ENCODE measurements at places on chromosomes 2 and 18.

- DNase-seq = no peak
Measured at GRCh38 chr2:134173338-134174016, 80.4 kb upstream of the MGAT5 start.

- DNase-seq = no peak
Measured at GRCh38 chr2:7024261-7024660, 107.0 kb downstream of the RNF144A start.

DNA sequence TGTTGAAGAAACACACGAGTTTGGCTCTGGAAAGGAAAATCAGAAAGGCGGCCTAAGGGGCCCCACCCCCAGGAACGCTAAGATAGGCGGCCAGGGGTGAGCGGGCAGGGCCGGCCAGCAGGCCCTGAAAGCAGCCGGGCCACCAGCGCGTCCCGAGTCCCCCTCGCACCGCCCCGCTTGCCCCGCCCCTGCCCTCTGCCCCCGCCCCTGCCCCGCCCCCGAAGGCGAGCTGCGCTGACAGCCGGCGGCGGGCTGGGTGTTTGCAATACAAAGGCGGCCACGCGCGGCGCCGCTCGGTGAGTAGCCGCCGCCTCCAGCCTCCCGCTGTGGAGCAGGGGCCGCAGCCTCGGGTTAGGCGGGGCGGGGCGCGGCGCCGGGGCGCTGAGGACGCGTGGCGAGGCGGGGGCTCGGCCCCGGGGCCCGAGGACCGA, at the start of gene LPIN1:
LPIN1 (plus strand) TSS at position 257 of the 431 bp plus-strand sequence. CDS start 18,910 bp downstream, outside the sequence.
- peak; percentile 81 for DNase-seq

DNA sequence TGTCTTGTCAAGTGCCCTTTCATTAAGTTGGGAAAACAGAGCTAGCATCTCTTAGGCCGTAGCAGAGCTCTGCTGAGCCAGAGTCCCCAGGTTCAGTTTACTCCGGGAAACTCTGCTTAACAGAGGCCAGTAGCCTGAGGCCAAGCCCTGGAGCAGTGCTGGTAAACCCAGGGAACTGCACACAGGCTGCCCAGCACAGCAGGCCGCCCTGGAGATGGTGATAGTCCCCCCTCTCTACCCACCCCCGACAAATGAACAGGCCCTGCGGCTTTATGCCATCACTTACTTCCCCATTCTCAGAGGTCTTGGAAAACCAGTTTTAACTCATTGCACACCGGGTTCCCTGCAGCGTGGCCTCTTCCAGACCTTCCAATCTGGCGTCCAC, 3.5 kb downstream of the CNNM4 start:
- DNase-seq = no peak

DNA sequence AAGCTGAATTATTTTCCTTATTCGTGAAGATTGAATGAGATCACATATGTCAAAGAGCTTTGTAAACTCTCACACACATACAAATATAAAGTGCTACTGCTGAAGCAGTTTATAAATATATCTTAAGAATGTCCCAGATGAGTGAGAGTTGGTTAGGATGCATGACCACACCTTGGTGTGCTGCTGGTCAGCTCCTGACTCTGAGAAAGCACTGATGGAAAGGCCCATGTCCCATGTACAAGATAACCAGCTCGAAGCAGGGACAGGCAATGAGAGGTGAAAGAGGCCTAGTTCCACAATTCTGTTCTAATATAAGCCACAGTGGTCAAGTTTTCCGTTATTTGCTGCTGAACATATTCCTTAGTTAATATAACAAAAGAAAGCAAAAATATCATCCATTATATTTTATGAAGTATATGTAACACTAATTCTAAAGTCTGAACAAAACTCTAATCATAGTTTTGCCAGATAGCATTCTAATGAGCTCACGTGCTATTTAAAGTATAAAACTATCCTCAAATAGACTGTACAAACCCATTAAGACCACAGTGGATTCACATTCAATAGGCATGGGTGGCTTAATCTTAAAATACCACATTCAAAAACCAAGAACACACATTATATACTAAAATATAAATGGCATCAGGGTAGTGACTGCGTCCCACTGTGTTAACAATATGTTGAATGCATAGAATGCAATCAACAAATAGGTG, 49.1 kb downstream of the CHMP3 start:
- DNase-seq = no peak

GRCh38 chr2:20617081-20617575, 33.8 kb downstream of the HS1BP3 start:
- DNase-seq = no peak

DNA sequence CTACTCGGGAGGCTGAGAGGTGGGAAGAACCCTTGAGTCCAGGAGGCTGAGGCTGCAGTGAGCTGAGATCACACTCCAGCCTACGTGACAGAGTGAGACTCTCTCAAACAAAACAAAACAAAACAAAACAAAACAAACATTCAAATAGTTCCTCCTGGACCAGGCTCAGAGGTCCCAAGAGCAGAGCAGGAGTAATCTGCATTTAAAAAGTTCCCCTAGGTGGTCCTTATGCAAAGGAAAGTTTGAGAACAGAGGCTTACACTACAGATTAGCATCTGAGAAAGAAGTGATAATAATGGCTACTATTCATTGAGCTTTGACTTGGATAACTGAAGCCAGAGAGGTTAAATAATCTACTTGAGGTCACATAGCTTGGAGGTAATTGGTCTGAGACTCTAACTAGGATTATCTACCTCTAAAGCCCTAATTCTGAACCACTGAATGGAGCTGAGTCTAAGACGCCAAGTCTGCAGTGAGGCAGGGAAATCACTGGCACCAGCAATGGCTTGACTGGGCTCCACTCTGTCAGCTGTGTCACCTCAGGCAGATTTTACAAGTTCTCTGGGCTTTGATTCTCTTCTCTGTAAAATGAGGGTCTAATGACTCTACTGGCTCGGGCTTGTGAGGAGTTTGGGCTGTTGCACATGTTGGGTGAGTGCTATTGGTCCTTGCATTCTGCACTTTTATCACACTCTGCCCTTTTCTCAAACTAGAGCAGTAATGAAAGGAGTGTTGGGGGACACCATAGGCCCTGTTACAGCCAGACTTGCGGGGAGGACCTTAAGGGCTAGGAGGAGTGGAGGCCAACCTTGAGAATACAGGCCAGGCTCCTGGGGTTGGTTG, 29.2 kb upstream of the DLX2 start:
- no peak for DNase-seq

- no peak for DNase-seq
Measured at GRCh38 chr2:7111626-7112025, 194.4 kb downstream of the RNF144A start.

GRCh38 chr2:51335087-51336058, 303.4 kb upstream of the NRXN1 start:
- DNase-seq = no peak

- no peak for DNase-seq
Measured at GRCh38 chr2:27182346-27182745, 29.5 kb upstream of the ATRAID start.

GRCh38 chr2:202841090-202841867, 30.3 kb downstream of the ICA1L start:
- no peak for DNase-seq

DNA sequence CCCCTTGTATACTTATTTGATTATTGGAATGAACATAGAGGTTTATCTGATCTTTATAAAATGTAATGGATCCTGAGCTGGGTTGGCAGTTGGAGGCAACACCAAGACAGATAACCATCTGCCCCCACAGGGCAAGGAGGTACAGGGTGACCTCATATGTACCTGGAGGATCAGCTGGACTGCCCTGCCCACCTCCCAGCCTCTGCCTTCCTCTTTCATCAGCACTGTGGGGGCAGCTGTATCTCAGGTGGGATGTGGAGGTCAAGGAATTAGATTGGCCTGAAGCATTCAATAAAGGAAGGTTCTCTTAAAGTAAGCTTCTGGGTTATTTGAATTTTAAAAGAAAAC, 92.6 kb downstream of the LYPD6 start:
- DNase-seq = no peak

All from CD4-positive, alpha-beta T cell (primary cell).